ENCODE measurements at places on chromosomes 16 and 17.
A peak's percentile ranks its signal among the peaks of the same experiment; 100 is the strongest.

- DNase-seq: no peak
Observed at GRCh38 chr17:70558821-70559220, 389.5 kb downstream of the KCNJ2 start.

DNA sequence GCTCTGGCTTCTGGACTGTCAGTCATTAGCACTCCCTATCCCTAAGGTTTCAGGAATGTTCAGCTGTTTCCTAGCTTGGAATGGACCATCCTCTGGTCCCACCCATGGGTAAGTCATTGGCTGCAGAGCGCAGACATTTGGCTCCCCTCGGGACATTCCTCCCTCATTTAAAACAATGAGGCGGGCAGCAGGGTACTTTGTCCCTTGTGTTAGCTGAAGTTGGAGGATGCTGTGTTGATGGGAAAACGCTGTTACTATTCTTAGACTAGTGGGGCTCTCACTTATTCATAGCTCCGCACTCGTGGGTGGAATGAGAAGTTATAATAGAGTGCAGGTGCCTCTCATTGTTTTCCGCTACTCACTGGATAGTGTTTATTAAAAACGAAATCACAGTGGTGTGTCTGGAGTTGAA lies 673.8 kb downstream of the WWOX start:
- no peak for DNase-seq

- DNase-seq: no peak
Observed at GRCh38 chr17:74769856-74770497, 6.2 kb downstream of the NAT9 start.

DNA sequence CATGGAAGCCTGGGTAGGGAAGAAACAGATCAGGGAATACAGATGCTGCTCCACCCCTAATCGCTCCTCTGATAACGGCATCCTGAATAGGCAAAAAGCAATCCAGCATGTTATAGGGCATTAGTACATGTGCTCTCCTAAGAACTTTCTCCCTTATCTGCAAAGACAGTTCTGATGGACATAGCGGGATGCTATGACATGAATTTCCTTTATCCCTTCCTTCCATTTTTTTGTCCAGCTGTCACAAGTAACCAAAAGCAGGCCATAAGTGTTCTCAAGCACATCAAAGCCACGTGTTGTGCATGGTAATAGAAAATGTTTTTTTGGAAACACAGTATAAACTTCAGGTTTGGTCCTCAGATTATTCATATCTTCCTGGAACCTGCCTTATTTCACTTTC lies 141.4 kb upstream of the MON1B start:
- DNase-seq: no peak

DNA sequence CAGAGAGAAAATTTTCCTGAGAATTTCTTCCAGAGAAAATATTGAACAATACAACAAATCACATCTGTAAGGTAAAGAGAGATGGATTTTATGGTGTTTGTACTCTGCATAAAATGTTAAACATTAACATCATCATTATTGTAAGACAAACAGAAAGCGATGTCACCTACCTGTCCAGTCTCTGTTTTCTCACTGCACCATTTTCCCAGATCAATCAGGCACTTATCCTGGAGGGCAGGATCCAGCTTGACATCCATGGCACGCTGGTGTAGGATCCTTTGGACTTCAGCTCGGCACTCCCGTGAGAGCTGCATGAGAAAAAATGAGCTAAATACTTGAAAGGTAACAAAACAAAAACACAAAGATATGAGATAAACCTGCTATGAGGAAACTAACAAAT lies 55.9 kb upstream of the CLEC18B start:
- no peak for DNase-seq

- DNase-seq: no peak
Observed at GRCh38 chr16:9048302-9048700, 43.1 kb upstream of the HAPSTR1 start.

- DNase-seq: no peak
Observed at GRCh38 chr17:80360396-80360795, 54.6 kb upstream of the ENDOV start.

GRCh38 chr17:44749076-44749979 lies 9.5 kb upstream of the ADAM11 start:
- DNase-seq: no peak

DNA sequence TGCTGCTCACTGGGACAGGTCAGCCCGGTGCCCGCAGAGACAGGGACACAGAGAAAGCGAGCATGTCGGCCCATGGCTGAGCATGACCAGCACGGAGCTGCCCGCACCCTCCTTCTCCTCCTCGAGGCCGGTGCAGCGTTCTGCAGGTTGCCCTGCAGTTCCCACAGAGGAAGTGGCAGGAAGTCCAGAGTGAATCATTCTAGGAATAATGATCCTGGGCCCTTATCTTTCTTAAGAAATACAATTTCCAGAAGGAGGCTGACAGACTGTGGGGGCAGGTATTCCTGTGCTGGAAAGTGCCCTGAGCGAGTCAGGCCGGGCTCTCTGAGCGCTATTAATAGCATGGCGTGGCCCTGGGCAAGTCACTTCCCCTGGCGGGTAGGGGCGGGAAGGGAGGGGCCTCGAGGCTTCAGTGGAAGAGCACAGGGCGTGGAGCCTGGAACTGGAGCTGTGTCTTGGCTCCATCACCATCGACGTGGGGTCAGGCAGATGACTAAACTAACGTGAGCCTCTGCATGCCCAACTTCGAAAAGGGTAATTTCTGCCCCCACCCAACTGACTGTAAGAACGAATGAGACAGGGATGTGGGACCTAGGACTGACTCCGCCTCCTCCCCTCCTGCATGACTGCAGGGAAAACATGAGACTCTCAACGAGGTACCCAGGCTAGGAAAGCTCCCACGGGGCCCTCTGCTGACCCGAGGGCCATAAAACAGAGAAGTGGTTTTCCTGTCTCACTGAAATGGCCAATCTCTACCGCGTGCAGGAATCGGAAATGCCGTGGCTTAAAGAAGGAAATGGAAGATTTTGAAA lies 9.8 kb downstream of the TMEM204 start:
- peak; percentile 59 for DNase-seq

DNA sequence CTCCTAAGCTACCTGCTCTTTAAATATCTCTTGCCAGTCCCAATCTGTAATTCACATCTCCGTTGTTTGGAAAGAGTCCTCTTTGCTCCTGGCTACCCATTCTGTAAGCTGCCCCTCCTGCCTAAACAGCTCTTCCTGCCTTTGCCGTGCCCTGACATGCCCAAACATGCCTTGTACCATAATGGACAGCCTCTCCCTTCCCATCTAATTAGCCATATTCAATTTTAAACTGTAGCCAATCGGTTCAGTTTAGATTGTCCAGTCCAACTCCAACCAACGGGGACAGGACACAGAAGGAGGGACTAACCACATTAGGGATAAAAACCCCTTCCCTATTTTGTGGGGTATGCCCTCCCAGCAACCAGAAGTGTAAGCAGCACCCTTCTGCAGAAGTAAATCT lies 30.6 kb upstream of the CLEC3A start:
- DNase-seq: no peak

DNA sequence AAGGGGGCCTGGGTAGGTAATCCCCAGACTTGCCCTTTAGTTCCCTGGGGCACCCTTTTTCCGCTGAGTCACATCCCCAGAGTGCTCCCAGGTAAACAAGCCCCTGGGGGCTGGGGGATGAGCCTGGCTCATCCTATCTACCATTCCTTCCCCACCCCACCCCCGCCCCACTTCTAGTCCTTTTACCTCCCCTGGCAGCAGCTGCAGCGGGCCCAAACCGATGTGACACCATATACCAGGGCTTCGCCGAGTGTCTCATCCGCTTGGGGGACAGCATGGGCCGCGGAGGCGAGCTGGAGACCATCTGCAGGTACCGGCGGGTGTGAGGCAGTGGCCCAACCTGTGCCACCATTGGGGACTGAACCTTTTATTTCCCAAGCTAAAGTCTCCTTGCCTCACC lies 860 bp downstream of the NRN1L start:
- DNase-seq: no peak

- DNase-seq: no peak
Observed at GRCh38 chr17:3531266-3532101, 26.1 kb downstream of the TRPV3 start.
